ENCODE measurements at places on chromosomes 5 and 9.

GRCh38 chr5:111535879-111536549 lies 23.7 kb upstream of the STARD4 start:
- no peak for DNase-seq

GRCh38 chr9:131853434-131853833 lies 113.6 kb upstream of the RAPGEF1 start:
- no peak for DNase-seq

DNA sequence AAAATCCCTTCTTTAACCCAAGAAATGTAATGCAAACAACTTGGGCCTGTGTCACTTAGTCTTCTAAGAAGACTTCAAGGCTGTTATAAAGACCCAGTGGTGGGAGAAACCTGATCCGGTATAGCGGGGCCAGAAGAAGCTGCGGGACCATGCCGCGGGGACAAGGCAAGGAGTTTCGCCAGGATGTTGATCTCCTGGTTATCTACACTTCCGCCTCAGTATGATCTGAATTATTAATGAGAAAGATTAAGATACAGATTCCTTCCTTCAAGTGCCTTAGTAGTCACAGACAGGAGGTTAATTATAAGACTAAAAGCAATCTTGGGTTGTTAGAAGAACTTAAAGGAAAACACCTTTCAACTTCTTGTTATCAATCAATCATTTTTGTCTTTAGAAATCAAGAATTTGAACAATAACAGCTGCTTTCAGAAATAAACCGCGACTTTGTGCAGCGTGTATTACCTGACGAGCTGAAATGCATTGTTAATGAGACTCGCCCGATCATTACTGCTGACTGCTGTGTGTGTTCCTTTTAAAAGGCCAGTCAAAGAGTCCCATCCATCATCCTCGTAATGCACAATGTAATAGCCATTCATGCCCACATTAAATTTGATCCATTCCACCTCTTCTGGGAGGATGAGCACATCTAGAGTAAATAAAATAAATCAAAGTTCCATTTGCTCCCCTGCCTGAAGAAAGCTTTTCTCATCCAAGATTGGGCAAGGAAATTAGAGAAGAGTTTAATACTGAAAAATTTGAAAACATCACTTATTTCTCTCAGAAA lies 22.2 kb downstream of the ERAP1 start:
- DNase-seq: no peak

- DNase-seq: no peak
These were observed 51.2 kb downstream of the FCHO2 start for GRCh38 chr5:73007051-73007450.

- no peak for DNase-seq
These were observed 257.2 kb downstream of the ARRDC3 start for GRCh38 chr5:91125916-91126315.

- DNase-seq: no peak
These were observed 190.0 kb upstream of the GRAMD2B start for GRCh38 chr5:126233256-126233655.

DNA sequence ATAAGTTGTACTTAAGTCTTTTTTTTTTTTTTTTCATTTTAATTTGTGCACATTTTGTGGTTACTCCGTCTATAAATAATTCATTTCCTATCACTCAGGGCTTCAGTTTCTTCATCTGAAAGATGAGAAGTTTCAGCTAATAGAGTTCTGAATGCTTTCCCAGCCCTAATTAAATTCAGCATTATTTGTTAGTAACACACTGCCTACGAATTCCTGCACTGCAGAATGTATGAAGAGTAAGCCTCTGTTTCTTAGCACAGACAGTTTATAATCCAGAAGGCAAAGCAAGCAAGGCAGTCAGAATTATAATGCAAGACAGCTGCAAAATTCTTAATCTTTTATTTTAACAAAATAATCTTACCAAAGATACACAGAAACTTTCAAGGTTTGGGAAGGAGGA lies 138.0 kb upstream of the GHR start:
- DNase-seq: no peak

GRCh38 chr5:139795074-139796001 lies at the start of gene PSD2:
Gene PSD2 (plus strand): TSS chr5:139795808. CDS start chr5:139809441, 13,633 bp downstream.
- DNase-seq: peak; percentile 51

DNA sequence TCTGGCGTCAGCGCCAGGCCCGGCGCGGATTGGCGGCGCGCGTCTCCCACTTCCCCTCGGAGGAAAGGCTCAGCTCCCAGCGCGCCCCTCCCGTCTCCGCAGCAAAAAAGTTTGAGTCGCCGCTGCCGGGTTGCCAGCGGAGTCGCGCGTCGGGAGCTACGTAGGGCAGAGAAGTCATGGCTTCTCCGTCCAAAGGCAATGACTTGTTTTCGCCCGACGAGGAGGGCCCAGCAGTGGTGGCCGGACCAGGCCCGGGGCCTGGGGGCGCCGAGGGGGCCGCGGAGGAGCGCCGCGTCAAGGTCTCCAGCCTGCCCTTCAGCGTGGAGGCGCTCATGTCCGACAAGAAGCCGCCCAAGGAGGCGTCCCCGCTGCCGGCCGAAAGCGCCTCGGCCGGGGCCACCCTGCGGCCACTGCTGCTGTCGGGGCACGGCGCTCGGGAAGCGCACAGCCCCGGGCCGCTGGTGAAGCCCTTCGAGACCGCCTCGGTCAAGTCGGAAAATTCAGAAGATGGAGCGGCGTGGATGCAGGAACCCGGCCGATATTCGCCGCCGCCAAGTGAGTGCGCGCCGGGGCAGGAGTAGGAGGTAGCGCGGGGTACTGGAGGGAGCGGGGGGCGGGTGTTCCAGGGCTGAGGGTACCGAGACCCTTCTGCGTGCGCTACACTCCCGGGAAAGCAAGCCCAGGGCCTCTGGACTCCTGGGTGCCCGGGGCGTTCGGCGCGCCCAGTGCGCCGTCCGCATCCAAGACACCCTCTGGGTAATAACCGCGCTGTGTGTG lies at the start of gene MSX2:
Gene MSX2, plus strand, starts transcription at position 99 of the 777 bp plus-strand sequence. Its CDS starts 78 bp downstream, at position 177.
- DNase-seq: peak; percentile 91

- DNase-seq: no peak
These were observed 278.1 kb upstream of the CDH18 start for GRCh38 chr5:20266066-20266465.

GRCh38 chr9:124457079-124457886 lies 7.0 kb downstream of the ADGRD2 start:
- DNase-seq: no peak

GRCh38 chr9:121718501-121718900 lies 67.1 kb downstream of the DAB2IP start:
- DNase-seq: no peak

- DNase-seq: peak; percentile 62
These were observed 271.5 kb downstream of the CDK5RAP2 start for GRCh38 chr9:120308495-120308894.
